ENCODE measurements at places on chromosomes 13 and 19.

DNA sequence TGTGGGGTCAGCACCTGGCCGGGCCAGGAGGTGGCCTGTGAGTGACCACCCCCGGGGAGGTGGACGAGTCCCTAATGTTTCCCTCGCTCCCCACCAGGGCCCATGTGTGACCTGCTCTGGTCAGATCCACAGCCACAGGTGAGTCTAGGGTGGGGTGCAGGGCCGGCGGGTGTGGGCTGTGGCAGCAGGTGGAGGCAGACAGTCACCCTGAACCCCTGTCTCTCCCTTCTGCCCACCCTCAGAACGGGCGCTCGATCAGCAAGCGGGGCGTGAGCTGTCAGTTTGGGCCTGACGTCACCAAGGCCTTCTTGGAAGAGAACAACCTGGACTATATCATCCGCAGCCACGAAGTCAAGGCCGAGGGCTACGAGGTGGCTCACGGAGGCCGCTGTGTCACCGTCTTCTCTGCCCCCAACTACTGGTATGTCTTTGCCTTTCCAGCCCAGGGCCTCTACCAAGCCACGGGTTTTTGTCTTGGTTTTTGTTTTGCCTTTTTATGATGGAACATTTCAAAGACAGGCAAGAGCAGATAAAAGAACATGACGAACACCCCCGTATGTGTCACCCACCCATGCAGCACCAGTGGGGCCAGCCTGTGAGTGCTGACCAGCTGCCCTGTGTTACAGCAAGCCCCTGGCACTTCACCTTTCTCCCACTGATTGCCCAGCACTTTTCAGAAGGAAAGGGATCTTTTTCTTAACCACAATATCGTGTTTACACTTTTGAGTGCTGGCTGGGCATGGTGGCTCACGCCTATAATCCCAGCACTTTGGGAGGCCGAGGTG is 24.9 kb downstream of the CCDC8 start:
- DNase-seq, result no peak

GRCh38 chr13:20594280-20594679 is 27.3 kb downstream of the IFT88 start:
- DNase-seq, result no peak

- no peak for DNase-seq
Observed at GRCh38 chr19:29927944-29928625, 14.0 kb upstream of the URI1 start.

GRCh38 chr13:97316390-97316789 is 94.3 kb downstream of the MBNL2 start:
- no peak for DNase-seq

DNA sequence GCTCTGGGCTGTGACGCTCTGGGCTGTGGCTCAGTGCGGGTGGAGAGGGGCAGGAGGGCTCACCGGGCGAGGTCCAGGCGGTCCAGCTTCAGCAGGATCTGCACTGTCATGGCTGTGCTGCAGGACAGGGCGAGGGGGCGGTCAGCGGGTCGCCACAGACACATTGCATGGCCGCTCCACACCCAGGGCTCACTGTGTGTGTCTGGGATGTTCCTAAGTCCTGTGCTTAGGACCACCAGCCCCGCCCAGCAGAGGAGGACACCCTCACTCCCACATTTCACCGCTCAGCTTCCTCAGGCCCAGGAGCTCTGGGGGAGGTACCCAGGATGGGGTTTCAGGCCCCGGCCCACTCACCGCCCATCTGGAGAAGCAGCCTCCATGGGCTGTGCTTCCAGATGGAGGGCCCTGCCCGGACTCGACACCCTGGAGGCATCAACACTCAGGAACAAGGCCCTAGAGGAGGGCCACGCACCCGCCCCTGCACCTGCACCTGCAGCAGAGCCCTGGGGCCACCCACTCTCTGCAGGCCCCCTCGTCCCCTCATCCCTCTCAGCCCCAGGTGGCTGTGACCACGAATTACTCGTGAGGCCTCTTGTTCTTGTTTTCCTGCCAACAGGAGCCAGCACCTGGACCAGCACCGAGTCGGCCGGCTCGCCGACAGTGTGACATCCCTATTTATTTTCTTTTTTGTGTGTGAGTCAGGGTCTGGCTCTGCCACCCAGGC is 9.7 kb upstream of the CERS1 start:
- DNase-seq, result no peak

- no peak for DNase-seq
Observed at GRCh38 chr13:51311231-51311630, 28.3 kb upstream of the SERPINE3 start.

GRCh38 chr13:113526466-113527220 is 36.1 kb upstream of the DCUN1D2 start:
- no peak for DNase-seq

GRCh38 chr13:78636495-78636894 is 22.5 kb downstream of the OBI1 start:
- no peak for DNase-seq

- DNase-seq, result no peak
Observed at GRCh38 chr13:34458756-34459715, 483.0 kb upstream of the NBEA start.

DNA sequence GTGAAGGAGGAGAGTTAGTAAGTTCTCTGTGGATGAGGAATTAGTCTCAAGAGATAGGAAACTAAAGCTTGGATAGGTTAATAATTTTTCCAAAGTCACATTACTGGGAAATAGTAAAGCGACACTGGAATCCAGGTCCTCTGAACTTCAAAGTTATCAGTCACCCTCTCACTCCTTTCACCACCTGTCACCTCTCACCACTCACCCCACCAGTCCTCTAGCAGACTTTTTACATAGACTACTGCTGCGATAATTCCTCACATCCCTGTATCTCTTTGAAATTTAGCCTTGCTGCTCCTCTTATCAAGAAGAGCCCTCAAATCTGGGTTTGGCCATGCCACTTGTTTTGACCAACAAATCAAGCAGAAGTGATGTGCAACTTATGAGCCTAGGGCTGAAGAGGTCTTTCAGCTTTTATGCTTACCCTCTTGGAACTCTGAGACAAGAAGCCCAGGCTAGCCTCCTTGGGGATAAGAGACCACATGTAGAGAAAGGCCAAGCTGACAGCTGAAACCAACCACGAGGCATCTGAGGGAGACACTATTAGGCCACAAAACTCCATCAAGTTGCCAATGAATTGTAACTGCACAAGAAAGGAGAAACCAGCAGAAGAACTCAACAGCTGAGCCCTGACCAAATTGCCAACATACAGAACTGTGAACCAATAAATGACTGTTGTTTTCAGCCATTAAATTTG is 41.2 kb downstream of the STARD13 start:
- DNase-seq, result no peak

- no peak for DNase-seq
Observed at GRCh38 chr19:7861619-7862412, 12.4 kb downstream of the PRR36 start.

DNA sequence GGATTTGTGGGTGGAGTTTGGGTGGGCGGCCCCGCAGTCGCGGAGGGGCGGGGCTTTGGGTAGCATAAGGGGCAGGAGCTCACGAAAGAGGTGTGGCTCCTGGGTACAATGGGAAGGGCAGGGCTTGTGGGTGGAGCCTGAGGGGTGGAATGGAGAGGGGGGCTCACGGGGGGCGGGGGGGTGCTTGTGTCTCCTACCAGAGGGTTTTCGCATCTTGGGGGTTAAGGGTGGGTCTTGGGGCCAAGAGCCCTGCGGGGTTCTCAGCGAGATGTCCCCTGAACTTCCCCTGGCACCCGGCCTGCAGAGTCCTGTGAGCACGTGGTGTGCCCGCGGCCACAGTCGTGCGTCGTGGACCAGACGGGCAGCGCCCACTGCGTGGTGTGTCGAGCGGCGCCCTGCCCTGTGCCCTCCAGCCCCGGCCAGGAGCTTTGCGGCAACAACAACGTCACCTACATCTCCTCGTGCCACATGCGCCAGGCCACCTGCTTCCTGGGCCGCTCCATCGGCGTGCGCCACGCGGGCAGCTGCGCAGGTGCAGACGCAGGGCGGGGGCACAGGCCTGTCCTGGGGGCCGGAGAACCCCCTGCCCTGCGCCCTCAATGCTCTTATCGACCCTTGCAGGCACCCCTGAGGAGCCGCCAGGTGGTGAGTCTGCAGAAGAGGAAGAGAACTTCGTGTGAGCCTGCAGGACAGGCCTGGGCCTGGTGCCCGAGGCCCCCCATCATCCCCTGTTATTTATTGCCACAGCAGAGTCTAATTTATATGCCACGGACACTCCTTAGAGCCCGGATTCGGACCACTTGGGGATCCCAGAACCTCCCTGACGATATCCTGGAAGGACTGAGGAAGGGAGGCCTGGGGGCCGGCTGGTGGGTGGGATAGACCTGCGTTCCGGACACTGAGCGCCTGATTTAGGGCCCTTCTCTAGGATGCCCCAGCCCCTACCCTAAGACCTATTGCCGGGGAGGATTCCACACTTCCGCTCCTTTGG is 5.1 kb downstream of the FSTL3 start:
- peak; percentile 85 for DNase-seq

GRCh38 chr13:25571237-25571636 is 199.5 kb downstream of the ATP8A2 start:
- no peak for DNase-seq

- DNase-seq, result no peak
Observed at GRCh38 chr19:31177246-31177645, 172.0 kb downstream of the TSHZ3 start.
